Transverse colon (tissue), 4 donors: ENCODE measurements at places on chromosomes 3 and 15.

- DNase-seq: no peak
Observed at GRCh38 chr15:52056001-52056400, 37.0 kb downstream of the MAPK6 start.

- no peak for DNase-seq
Observed at GRCh38 chr3:162353414-162353813, 856.8 kb downstream of the OTOL1 start.

- no peak for DNase-seq
Observed at GRCh38 chr15:80773792-80774352, 5.3 kb upstream of the CEMIP start.

GRCh38 chr3:71885006-71885405 is 100.1 kb upstream of the PROK2 start:
- DNase-seq: no peak

DNA sequence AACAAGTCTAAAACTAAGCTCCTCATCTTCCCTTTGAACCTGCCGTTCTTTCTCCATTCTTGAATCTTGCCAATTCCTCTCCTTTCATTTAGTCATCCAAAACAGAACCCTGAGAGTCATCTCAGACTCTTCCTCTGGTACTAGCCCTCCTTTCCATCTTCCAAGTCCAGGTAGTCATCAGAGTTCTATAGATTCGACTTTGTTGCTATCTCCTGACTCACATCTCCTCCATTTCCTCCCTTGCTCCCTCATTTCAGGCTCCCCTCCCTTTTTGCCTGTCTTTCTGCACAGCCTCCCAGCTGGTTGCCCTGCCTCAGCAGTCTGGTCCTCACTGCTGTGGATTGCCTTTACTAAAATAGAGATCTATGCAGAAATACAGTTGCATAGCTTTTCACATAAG is 4.7 kb downstream of the ATG7 start:
- DNase-seq: no peak

GRCh38 chr3:64111083-64111482 is 87.8 kb upstream of the PSMD6 start:
- no peak for DNase-seq

- peak; percentile 61 for DNase-seq
Observed at GRCh38 chr3:174862101-174862500, 3.0 kb downstream of the NAALADL2 start.

- DNase-seq: peak; percentile 37
Observed at GRCh38 chr3:123757281-123757940, 126.7 kb downstream of the MYLK start.

GRCh38 chr3:45980819-45981218 is 14.8 kb downstream of the FYCO1 start:
- DNase-seq: no peak

DNA sequence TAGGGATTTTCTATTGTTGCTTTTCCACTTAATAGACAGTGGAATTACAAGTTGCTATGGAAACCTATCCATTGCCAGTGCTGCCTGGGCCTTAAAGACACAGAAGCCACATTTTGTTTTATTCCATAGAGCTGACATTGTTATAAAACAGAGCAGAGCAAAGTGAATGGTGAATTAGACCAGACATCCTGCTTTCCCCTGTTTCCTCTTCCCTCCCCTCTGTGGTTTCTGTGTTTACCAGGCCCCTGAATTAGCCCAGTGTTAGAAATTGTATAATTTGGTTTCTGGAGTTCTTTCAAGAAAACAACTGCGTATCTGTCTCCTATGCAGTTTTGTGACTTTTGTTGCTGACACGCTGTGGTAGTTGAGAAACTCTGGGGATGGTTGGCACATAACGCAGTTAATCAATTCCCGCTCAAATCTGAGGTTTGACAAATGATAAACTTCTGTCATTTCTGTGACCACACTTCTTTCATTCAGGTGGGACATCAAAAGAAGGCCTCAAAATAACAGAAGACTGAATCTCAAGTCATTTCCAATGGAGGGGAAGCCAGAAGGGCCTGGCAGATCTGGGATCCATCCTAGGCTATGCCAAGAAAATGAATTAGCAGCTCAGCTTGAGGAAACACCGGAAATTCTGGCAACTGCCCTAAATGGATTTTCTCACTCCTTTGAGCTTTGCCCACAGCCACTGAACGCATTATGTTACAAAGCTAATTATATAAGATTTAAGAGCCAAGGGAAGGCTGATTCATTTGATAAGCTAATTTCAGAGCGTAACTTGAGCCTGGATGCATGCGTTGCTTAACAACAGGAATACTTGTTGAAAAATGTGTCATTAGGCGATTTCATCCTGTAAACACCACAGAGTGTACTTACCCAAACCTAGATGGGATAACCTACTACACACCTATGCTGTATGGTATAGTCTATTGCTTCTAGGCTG is 46.9 kb downstream of the NR1D2 start:
- DNase-seq: no peak

DNA sequence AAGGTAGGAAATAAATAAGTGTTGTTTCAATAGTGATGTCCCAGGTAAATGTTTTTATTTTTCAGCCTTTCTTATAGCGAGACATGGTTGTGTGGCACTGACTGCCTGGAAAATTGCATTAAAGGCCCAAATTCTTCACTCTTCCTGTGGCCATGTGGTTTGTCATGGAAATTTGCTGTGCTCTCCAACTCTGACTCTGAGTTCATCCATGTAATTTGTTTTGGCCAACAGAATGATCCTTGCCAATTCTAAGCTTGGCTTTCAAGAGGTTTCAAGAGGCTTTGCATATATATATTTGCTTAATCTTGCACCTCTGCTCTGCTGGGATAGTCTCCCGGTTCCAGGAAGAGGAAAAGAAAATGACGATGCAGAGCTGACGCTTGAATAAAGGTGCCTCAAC is 107.5 kb upstream of the ARHGEF26 start:
- DNase-seq: no peak

GRCh38 chr3:131658771-131659170 is 156.0 kb upstream of the MRPL3 start:
- DNase-seq: no peak

- no peak for DNase-seq
Observed at GRCh38 chr3:128004661-128005060, 47.6 kb upstream of the SEC61A1 start.

DNA sequence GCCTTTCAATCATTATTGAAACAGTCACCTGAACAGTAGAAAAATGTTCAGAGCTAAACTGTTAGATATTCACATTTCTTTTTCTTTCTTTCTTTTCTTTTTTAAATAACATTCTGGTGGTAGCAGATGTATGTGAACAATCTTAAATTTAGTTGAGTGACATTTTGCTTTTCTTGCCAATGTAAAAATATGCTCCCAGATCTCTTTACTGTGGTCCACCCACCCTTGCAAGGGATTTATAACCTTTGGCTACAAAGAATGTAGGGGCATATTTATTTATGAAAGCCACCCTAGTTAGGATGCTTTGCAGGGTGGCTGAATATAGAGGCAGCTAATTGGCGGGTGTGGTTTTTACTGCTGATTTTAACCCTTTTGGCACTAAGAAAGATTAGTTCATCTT is 473.9 kb downstream of the MFSD1 start:
- no peak for DNase-seq

GRCh38 chr3:65128346-65128745 is 440.5 kb upstream of the ADAMTS9 start:
- no peak for DNase-seq

DNA sequence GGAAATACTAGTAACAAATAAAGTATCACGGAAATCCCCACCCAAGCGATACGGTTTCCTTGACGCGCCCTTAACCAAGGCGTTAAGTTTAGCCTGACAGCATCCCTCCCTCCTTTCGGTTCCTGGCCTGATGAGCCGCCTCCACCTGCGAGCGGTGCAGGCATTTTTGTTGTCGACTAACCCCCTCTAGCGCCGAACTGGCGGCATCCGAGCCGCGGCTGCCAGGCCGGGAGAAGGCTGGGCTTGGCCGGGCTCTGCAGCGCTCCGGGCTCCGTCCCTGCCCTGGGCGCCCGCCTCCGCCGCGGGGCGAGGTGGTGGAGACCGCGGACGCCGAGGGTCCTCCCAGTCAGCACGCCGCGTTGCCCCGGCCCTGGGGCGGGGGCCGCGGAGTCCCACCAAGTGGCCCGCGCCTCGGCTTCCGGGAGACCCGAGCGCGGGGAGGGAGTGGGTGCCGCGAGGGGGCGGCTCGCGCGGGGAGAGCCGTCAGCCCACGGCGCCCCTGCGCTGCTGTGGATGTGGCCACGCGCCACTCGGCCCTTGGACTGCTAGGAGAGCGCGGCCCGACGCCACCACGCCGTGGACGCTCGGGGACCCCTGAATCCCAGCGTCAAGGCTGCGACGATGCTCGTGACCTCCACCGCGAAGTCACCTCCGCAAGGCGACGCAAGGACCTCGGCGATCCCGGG is 1.1 kb upstream of the EPHA6 start:
- DNase-seq: peak; percentile 61

- no peak for DNase-seq
Observed at GRCh38 chr15:84782346-84782745, 34.0 kb downstream of the ZNF592 start.
